ENCODE measurements at places on chromosomes 5 and 9. TPM values are rescaled to one million over a fixed set of nuclear protein-coding genes. Genes with fewer than 3 reads are reported as not detected.

The ZFP2 gene
- 0.42 TPM for polyA plus RNA-seq

The PGM5 gene
- polyA plus RNA-seq: not detected

The IGFBPL1 gene
- polyA plus RNA-seq: not detected

The CATSPER3 gene
- polyA plus RNA-seq: 0.68 TPM

The UGT3A2 gene
- not detected for polyA plus RNA-seq

The PCDHGA5 gene
- not detected for polyA plus RNA-seq

The SOWAHA gene
- not detected for polyA plus RNA-seq

The PLCXD3 gene
- not detected for polyA plus RNA-seq

The HTR4 gene
- not detected for polyA plus RNA-seq

The MARVELD2 gene
- polyA plus RNA-seq: 0.20 TPM

The LHX3 gene
- polyA plus RNA-seq: not detected

The TAS2R1 gene
- polyA plus RNA-seq: 0.14 TPM

The CARD9 gene
- not detected for polyA plus RNA-seq

The DIRAS2 gene
- not detected for polyA plus RNA-seq

The CAMK4 gene
- 84.3 TPM for polyA plus RNA-seq

The ZNF367 gene
- polyA plus RNA-seq: 1.7 TPM

The ORM2 gene
- polyA plus RNA-seq: not detected

The SPATA31D4 gene
- not detected for polyA plus RNA-seq

The TMEM232 gene
- not detected for polyA plus RNA-seq

The TAF11L10 gene
- not detected for polyA plus RNA-seq

The TRAF1 gene
- polyA plus RNA-seq: 14.4 TPM

The CARTPT gene
- polyA plus RNA-seq: not detected

The PCDHA9 gene
- not detected for polyA plus RNA-seq

The ASTN2 gene
- 2.7 TPM for polyA plus RNA-seq

The PCAT7 gene
- not detected for polyA plus RNA-seq

The PCDHB15 gene
- polyA plus RNA-seq: not detected

The PDCD1LG2 gene
- polyA plus RNA-seq: 1.1 TPM

The PCDHGA10 gene
- not detected for polyA plus RNA-seq

The SV2C gene
- not detected for polyA plus RNA-seq

The SLC1A1 gene
- polyA plus RNA-seq: 0.25 TPM

The AGXT2 gene
- polyA plus RNA-seq: not detected

The GRHPR gene
- polyA plus RNA-seq: 69.2 TPM

The TAF1L gene
- polyA plus RNA-seq: not detected

The CD274 gene
- polyA plus RNA-seq: 7.9 TPM

The PIP5K1B gene
- 0.25 TPM for polyA plus RNA-seq

The STOML2 gene
- 92.4 TPM for polyA plus RNA-seq

All from CD4-positive, alpha-beta memory T cell (primary cell).